Brain pericyte (primary cell): ENCODE measurements at places on chromosomes 3 and 15.

DNA sequence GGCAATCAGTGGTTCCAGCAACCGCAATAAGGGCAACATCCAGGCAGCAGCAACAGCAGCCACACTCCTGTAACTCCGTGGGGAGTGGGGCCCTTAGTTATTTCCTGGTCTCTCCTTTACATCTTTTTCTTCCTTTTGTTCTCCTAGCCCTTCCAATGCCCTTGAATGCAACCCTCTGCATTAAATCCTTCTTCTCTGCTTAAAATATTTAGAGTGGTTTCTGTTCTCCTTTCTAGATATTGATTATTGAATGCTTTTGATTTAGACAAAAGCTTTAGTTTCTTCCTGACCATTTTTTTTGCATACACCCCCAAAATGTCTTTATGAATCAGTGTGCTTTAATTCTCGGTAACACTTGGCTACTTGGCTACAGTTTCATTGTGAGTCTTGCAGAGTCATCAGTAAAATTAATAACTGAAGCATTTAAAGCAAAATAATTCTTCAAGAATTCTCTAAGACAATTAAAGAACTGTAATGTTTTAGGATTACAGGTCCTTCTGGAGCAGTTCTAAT is 586.1 kb downstream of the MECOM start:
- no peak for DNase-seq

- no peak for DNase-seq
These were observed 302.9 kb downstream of the TLE3 start for GRCh38 chr15:69794645-69795469.

GRCh38 chr3:159627229-159627628 is 361.4 kb upstream of the IL12A start:
- DNase-seq, result no peak

GRCh38 chr3:147405231-147406027 is 914 bp downstream of the ZIC4 start:
- no peak for DNase-seq

DNA sequence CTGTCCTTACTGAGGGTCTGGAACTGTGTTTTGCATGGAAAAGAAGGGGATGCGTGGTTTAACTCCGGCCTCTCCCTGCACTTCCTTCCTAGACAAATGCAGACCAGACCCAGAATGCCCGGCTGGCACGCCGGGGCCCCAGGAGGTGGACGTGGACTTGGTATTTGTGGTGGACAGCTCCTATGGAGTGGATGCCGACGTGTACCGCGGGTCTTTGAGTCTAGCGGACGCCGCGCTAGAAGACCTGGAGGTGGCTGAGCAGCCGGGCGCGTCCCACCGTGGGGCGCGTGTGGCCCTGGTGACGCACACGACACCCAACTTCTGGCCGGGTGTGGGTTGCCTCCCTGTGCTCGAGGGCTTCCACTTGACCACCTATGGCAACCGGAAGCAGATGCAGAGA is 81.8 kb upstream of the COL6A5 start:
- DNase-seq, result no peak

DNA sequence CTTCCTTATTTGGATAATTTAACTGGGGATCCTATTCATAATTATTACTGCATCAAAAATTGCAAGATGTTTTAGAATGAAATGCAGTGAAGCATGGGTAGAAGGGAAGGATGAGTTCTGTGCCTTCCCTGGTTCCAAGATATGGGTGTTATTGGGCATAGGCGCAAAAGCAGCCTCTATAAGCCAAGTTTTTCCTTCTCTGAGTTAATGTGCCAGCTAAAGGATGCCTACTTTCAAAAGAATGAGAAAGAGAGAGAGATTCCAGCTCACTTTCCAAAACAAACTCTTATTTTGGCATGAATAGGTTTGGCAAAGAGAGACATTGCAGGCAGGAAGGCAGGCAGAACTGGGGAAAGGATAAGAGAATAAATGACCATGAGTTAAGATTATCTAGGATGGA is 270.2 kb downstream of the TAFA4 start:
- DNase-seq, result no peak

GRCh38 chr3:110846971-110847370 is 224.6 kb upstream of the NECTIN3 start:
- no peak for DNase-seq

- DNase-seq, result no peak
These were observed 49.9 kb downstream of the TFG start for GRCh38 chr3:100759159-100759558.

- no peak for DNase-seq
These were observed 8.1 kb upstream of the RBP1 start for GRCh38 chr3:139547666-139548065.

DNA sequence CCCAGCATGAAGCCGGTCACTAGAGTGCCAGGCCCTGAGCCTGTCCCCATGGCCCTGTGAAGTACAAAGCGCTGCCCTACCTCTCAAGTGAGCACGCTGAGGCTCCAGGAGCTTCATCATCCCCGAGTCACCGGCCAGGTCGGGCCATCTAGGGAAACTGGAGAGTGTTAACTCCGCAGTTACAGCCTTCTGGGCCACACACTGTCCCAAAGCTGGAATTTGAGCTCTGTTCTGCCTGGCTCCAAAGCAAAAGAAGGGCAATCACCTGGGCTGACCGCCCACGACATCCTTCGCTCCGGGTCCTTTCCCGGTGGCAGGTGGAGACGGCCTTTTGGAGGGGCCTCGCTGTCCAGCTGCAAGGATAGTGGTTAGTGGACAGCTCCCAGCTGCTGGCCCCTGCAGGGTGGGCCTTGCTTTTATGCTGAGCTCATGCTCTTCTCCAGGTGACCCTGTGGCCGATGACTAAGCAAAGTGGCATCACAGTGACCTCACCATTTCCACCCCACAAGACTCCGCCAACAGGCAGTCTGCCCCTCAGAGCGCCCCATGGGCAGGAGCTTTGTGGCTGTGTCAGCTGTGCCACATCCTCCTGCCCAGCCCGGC is 3.5 kb upstream of the MUC4 start:
- no peak for DNase-seq

- DNase-seq, result no peak
These were observed 138.8 kb downstream of the MYLK start for GRCh38 chr3:123745184-123745855.

DNA sequence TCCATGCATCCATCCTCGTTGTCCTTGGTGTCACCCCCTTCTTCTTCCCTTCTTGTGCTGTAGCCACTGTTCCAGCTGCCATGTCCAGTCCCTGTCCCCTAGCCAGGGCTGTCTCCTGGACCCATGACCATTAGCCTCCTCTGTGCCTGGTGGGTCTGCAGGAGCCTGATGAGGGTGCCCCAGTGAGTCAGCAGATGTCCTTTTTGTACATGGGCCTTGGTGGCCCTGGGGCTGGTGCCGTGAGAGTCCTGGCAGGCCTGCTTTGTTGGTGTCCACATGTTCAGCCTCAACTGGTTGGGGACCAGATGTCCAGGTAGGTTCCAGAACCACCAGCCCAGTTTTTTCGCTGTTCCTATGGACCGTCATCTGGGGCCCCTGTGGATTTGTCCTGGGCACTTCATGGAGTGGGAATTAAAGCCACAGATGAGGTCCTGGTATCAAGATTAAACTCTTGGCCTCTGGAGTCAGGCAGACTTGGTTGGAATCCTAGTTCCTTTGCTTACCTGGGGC is 66.1 kb downstream of the FBLN2 start:
- no peak for DNase-seq

DNA sequence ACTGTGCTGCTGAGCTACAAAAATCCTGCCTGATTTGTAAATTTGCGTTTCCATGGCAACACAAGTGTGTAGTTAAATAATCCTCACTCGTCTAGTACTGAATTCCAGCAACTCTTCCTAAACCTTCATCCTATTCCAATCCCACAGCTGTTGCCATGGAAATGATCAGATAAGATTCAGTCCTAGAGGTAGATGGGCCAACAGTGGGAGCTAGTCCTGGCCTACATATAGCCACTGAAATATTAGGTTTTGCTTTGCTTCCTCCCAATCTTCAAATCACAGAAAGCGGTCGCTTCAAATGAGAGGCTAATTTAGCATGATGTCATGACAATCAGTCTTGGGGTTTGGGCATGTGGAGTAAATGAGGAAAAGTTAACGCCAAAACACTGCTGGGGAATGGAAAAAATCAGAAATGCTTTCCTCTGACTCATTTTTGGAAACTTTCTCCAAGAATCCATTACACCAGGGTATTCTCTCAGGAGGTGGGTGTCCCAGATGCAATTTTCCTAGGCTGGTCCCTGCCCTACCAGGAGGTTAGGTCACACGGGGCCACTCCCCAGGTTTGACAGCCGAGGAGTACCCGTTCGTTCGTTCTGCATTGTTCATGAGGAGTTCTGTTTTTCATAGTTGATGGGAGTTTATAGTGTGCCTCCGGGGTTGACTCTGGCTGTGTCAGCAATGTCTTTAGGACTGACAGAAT is 159.2 kb upstream of the SLCO3A1 start:
- no peak for DNase-seq

GRCh38 chr3:58383476-58383875 is 50.2 kb downstream of the PDHB start:
- no peak for DNase-seq

- no peak for DNase-seq
These were observed 7.8 kb upstream of the ARF4 start for GRCh38 chr3:57604971-57605370.

DNA sequence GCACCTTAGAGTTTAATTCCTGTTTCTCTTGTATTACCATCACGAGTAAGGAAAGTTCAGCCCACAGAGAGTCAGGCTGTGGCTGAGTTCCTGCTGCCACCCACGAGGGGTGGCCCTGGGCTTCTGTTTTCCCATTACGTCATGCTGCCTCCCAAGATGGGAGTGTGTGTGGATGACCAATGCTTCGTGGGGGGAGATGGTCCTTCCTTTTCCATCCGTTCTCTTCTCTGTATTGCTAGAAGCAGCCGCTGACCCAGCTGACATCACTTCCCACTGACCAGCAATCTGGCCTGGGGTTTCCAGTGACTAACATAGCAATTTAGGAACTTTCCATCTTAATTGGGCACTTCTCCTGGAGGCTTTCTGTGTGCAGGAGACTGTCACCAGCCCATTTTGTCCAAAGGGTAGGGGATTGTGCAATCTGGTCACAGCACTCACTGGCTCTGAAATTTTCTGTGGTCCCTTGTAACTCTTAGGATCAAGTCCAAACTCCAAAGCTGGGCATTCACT is 9.3 kb downstream of the IRAK2 start:
- peak; percentile 70 for DNase-seq

- DNase-seq, result no peak
These were observed 8.1 kb downstream of the PPM1M start for GRCh38 chr3:52253314-52254304.

GRCh38 chr3:33798418-33799201 is at the start of gene PDCD6IP:
Gene PDCD6IP (plus strand): TSS chr3:33798630. CDS start chr3:33798729, 99 bp downstream.
- DNase-seq, result peak; percentile 74

GRCh38 chr15:67080900-67081431 is 15.6 kb downstream of the SMAD3 start:
- no peak for DNase-seq

- no peak for DNase-seq
These were observed 18.2 kb downstream of the MRPL46 start for GRCh38 chr15:88448991-88449461.

DNA sequence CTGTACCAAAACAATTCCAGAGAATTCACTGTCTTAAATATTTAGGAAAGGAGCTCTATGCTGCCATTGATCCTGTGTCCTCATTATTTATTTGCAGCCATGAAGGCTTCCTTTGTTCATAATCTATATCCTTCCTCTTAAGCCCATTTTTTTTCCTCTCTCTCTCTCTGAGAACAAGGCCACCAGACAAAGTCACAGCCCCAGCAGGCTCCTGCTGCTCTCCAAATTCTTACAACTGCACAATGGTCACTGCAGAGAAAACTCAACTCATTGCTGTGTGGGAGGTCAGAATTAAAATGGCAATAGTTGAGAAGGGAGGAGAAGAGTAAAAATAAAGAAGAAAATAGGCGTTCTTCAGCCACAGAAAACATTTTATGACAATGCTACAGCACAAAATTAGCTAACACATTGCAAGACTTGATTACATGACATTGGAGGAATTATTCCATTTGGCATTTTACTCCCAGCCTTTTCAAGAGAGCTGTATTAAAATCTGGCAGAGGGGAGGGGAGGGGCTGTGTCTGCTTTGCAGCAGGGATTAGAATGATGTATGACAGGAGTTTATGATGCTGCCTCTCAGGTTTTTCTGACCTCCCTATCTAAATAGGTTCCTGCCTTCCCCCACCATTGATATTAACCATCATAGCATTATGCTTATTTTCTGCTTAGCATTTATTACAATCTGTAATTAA is 399.7 kb upstream of the THBS1 start:
- DNase-seq, result no peak

GRCh38 chr3:170876537-170876936 is 6.5 kb upstream of the RPL22L1 start:
- no peak for DNase-seq

- DNase-seq, result peak; percentile 98
These were observed 129.8 kb upstream of the PHLDB2 start for GRCh38 chr3:111729087-111729846.

DNA sequence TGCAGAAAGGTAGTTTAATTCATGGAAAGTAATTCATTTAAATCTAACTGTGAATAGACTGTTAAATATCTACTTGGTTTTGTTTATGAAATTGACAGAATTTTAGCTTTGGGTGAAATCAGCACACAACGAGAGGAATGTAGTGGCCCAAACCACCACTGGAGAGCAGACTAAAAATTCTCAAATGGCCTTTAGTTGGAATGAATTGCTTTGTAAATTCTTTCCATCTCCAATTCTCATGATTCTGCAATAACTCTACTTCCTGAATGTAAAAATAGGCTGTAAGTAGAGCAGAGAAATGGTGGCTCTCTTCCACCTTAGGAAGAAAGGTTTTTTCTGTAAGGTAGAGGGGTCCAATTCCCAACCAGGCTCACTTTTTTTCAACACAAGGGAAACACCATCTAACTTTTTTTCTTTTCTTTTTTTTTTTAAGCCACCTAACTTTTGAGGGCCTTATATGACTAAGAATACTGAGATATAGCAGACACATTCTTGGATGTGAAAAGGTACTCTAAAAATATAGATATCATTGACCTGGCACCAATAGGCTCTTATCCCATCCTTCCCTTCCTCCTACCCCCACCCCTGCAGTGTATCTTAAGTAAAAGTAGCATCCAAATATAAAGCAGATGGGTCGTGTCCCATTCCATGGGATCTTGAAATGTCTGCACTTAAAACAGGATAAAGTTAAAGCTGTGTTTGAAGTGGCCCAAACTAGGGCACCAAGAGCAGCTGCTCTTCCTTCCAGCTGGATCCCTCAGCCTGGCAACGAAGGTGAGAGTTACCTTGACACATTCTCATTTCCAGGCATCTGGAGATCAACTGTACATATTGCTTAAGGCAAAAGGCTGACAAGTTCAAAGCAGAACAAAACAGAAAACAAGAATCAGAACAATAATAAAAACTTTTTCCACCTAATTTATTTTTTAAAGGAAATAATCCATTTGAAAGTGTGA is 194.1 kb downstream of the TPRG1 start:
- DNase-seq, result no peak

DNA sequence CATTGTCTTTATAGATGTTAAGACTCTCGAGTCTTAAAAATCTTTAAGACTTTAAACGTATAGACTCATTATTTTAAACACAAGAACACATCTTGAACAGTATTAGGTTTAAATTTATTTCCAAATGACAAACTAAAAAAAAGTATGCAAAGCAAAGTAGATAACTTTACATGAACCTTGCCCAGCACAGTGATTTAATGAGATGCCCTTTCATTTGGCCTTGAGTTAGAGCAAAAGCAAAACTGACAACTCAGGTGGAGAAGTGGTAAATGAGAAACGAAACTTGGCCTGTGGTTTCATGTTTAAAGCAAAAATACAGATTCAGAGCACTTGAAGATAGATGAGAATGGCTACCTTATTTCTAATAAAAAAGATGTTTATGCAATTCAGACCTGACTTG is 8.6 kb downstream of the GPR15 start:
- DNase-seq, result no peak

- DNase-seq, result no peak
These were observed 100.9 kb upstream of the MCTP2 start for GRCh38 chr15:94130504-94130903.

GRCh38 chr3:127488141-127488672 is 102.3 kb downstream of the TPRA1 start:
- DNase-seq, result no peak
